ENCODE measurements at places on chromosomes 5 and 9.

DNA sequence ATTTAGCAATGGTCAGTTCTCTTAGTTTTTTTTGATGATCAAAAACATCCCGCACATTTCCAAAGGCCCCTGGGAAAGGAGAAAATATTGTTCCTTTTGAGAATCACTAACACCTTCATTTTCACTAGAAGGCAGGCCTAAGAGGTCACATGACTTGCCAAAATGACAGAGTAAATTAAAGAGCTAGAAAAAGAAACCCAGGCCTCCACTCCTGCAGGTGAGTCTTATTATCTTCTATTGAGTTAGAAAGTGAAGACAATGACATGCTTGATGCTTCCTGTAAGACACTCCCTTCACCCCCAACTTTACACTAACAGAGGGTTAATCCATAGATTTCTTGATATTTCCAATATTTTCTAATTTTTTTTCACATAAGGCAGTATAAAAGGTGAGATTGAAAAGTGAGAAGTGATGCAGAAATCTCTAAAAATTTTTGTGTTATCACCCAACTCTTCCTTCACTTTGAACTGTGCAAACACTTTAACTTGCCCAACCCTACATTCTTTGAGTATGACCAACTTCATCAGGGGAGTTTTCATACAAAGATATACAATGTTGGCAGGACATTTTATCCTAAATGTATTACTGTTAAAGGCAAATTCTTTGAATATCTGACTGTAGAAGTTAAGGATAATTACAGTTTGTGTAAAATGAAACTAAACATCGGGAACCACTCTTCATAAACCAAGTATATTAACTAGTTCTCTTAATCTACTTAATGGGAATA lies 57.1 kb downstream of the SUB1 start:
- DNase-seq: no peak

- no peak for DNase-seq
Observed at GRCh38 chr5:172455511-172456061, 1.3 kb upstream of the SH3PXD2B start.

DNA sequence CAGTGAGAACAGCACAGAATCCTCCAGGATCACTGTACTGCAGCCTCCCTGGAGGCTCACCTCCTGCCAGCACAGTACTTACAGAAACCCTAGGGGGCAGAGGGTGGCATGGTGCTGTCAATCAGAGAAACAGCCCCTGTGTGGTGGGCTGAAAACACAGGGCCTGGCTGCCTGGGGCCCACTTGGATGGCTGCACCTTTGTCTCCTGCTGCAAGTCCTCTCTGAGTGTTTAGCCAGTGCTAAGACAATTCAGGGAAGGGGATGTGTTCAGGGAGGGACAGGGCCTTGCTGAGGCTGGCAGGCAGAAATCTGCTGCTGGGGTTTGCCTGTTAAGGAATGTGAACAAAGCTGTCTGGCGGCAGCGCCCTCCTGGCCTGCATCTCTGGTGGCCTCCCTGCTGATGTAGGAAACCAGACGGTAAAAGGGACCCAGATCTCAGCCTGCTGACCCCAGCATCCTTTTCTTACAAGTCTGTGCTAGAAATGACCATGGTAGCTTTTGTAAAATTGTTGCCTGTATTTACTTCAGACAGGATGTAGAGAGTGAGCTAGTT lies 39.5 kb downstream of the PRRC2B start:
- DNase-seq: no peak

- no peak for DNase-seq
Observed at GRCh38 chr9:124946167-124946566, 5.3 kb upstream of the GOLGA1 start.

DNA sequence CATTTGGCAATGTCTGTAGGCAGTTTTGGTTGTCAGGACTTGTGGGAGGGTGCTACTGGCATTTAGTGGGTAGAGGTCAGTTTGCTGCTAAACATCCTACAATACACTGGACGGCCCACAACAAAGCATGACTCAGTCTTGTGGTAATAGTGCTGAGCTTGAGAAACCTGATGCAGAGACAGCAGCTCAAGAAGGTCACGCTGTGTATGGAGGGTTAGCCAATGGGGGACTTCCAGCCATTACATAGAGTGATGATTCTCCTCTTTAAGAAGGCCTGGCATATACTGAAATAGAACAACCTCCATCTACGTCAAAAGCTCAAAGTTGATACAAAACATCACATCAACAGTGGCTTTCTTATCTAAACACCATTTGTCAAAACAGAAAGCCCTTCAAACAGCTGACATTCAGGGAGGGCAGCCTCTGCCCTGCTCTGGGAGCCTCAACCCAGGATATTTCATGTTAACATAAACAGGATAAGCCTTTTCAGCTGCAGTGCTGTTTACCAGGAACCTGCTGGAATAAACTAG lies 143.0 kb downstream of the GPBP1 start:
- no peak for DNase-seq

- no peak for DNase-seq
Observed at GRCh38 chr5:112691339-112691680, 46.4 kb upstream of the APC start.

DNA sequence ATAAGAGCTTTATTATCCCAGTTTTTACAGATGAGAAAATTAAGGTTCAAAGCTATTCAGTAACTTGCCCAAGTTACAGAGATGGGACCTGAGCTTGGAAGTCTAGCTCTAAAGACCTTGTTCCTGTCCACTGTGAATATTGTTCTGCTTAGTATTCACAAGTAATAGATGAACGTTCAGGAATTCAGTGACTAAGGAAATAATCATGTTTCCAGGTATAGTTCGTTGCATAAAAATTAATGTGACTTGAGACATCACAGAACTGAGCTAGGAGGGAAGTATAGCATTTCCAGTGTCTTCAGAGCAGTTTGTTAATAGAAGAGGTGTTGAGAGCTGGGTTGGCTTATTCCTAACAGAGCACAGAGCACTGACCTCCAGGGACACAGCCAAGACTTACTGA lies 136.1 kb downstream of the FGF1 start:
- DNase-seq: no peak

- no peak for DNase-seq
Observed at GRCh38 chr5:61412361-61412760, 80.3 kb downstream of the ZSWIM6 start.

DNA sequence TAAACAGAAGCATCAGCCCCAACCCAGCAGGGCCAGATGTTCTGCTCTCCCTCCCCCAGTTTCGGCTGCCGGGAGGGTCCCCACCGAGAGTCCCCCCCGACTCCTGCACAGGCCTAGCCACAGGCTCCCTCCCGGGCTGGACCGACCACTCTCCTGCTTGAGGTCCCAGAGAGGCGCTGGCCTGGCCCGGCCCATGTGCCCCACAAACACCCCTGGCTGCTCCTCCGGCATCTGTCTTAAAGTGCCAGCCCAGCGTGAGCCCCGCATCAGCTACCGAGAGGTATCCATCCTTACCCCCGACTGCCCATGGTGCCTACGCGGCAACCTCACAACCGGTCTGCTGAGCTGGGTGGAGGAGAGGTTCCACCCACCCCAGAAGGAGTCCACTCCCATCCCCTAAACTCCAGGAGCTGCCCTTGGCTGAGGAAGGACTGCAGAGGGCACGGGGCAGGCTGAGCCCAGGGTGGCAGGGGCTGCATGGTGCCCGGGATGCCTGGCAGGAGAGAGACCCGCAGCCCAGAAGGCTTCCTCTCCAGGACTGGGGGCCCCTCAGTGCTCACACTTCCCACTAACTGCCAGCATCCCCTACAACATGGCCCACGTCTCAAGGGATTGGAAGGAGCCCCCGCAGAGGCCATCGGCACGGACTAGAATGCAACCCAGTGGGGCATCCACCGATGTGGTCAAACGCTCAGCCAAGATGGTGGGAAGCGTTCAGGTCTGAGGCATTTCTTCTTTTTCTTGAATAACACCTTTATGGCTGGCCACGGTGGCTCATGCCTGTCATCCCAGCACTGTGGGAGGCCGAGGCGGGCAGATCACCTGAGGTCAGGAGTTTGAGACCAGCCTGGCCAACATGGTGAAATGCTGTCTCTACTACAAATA lies 15.6 kb upstream of the EGFL7 start:
- DNase-seq: no peak

DNA sequence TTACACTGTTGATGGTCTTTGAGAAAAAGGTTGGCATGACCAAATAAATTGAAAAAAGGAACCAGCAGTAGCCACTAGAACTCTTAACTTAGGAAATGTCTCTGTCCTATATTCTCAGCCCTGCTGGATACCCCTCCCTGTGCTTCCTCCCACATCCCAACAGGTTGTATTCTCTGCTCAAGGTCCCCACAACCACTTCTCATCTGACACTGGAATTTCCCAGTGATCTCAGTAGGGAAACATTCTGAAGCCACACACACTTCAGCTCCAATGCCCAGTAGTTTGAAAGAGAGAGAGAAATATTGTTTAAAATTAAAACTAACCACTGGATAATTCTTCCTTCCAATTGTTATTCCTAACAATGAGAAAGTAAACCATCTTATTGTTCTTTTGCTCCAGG lies 30.0 kb upstream of the NREP start:
- no peak for DNase-seq

GRCh38 chr5:59037941-59038797 lies 455.3 kb downstream of the RAB3C start:
- DNase-seq: no peak

DNA sequence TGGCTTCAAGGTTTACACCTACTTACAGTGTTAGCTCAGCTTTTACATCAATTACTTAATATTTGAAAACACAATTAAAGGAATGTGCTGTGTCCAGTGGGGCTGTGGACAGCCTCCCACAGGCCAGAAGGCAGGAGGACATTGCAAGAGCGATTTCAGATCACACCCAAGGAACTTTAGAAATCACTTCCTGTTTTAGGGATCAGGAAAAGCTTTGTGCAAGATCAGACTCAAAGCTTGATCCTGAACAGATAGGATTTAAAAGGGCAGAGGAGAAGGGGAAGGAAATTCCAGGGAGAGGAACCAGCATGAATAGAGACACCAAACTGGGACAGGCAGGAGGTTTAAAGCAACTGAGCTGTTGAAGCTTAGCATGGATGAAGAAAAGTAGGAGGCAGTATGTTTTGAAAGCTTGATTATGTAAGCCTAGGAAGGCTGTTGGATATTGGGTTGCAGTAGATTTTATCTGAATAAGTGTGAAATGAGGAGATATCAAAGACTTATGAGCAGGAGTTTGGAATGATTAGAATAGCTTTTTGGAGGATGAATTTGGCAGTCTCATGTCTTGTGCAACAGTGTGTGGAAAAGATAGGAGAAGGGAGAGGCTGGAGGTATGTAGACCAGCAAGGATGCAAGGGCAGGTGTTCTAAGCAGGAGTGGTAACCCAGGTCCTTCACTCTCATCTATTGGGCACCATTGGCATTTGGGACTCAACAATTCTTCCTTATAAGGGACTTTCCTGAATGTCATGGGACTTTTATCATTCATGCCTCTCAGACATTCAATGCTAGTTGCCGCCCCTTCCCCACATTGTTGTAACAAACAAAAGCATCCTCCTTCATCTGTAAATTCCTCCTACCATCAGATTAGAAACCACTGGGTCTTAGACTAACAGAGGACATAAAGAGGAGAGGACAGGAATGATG lies 123.5 kb downstream of the TARS1 start:
- no peak for DNase-seq

- DNase-seq: no peak
Observed at GRCh38 chr9:135589596-135590485, 28.3 kb downstream of the PAEP start.

GRCh38 chr9:80146466-80146865 lies 574.7 kb downstream of the TLE4 start:
- DNase-seq: no peak
